A673 (cell line): ENCODE measurements at places on chromosomes 12 and 14. TPM values are rescaled to one million over a fixed set of nuclear protein-coding genes. Genes with fewer than 3 reads are reported as not detected.

CMA1 gene
- not detected in 2 replicates for total RNA-seq

ZNF641 gene
- 9.9 and 13.7 TPM in 2 replicates for total RNA-seq

RDH5 gene
- 6.7 and 9.7 TPM in 2 replicates for total RNA-seq

DNA sequence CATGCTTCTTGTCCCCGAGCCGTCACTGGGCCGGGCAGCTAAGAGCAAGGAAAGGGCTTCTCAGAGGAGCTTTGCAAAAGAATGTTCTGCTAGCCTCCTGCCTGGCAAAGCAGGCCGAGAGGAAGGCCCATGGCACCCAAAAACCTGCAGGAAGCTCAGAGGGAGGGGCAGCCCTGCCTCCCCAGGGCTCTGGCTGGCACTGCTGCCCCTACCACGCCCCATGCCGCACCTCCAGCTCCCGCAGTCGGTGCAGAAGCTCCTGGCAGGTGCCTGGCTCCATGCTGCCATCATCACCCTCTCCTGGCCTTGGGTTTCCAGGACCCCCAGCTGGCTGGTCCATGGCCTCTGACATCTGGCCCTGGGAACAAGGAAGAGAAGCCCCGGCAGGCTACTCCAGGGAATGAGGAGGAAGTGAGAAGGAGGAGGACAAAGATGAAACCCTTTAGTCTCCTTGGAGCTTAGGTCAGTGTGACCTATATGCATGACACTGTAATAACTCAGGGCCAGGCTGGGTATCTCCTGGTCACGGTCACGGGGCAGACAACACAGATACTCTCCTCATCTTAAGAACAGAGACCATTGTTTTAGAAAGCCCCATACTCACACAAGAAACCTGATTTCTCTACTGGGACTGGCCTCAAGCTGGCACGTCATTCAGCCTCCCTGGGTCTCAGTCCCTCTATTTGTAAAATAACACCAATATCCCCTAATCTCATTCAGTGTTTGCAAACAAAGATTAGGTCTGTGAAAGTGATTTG, 24.3 kb downstream of the NCKAP5L start:
- H3K27ac ChIP-seq, result no peak overlapping the region
- no peaks in the 10 kb centered on the region for H3K27me3 ChIP-seq
- peaks cover 13% of the 10 kb centered on the region for H3K36me3 ChIP-seq

- no peak overlapping the region for H3K4me3 ChIP-seq
- H3K27me3 ChIP-seq, result no peaks in the 10 kb centered on the region
- peak; percentile 16 for DNase-seq
- H3K36me3 ChIP-seq, result no peaks in the 10 kb centered on the region
- peaks cover 14% of the 10 kb centered on the region for H3K4me1 ChIP-seq
Observed at GRCh38 chr12:84694116-84694515, 218.5 kb downstream of the SLC6A15 start.

DNA sequence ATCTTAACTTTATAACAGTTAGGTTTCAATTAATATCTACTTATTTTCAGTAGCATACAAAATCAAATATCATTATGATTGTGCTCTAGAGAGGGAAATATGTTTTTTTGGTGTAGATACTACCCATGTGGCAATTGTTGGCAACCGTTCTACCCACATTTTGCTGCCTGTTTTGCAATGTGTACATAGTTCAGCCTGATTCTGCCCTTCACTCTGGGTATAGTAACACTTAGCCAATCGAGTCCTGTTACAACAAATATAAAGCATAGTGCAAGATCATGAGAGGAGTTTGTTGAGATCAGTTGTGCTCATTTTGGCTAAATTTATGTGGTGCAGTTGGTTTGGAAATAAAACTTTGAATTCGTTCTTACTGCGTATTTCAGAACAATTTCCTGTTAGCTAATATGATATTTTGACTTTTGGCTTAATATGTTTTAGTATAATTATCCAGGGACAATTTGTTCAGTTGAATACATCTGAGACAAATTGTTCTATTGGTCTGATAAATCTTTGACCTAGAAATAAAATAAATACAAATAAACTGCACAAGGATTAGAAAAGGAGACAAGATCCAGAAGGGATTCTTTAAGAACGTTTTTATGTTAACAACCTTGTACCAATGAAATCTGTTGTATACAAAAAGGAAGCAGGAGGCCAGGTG, 76.9 kb downstream of the ATF7IP start:
- peaks cover 53% of the 10 kb centered on the region for H3K36me3 ChIP-seq
- H3K27ac ChIP-seq, result no peak overlapping the region

PLCZ1 gene
- not detected in 2 replicates for total RNA-seq

GRCh38 chr12:49912345-49913255, 8.9 kb upstream of the FAIM2 start:
- no peaks in the 10 kb centered on the region for H3K27me3 ChIP-seq
- H3K27ac ChIP-seq, result no peak overlapping the region
- no peaks in the 10 kb centered on the region for H3K4me1 ChIP-seq
- no peak overlapping the region for H3K4me3 ChIP-seq

GRCh38 chr12:91211866-91212265, 29.2 kb upstream of the DCN start:
- no peaks in the 10 kb centered on the region for H3K4me1 ChIP-seq
- H3K36me3 ChIP-seq, result no peaks in the 10 kb centered on the region
- H3K4me3 ChIP-seq, result no peak overlapping the region
- no peaks in the 10 kb centered on the region for H3K27me3 ChIP-seq

GRCh38 chr12:93624595-93625294, 52.3 kb downstream of the SOCS2 start:
- H3K27me3 ChIP-seq, result no peaks in the 10 kb centered on the region
- H3K27ac ChIP-seq, result no peak overlapping the region
- no peaks in the 10 kb centered on the region for H3K36me3 ChIP-seq
- DNase-seq, result peak; percentile 59
- no peaks in the 10 kb centered on the region for H3K4me1 ChIP-seq
